Brain microvascular endothelial cell (primary cell): ENCODE measurements at places on chromosomes 2 and 18.

DNA sequence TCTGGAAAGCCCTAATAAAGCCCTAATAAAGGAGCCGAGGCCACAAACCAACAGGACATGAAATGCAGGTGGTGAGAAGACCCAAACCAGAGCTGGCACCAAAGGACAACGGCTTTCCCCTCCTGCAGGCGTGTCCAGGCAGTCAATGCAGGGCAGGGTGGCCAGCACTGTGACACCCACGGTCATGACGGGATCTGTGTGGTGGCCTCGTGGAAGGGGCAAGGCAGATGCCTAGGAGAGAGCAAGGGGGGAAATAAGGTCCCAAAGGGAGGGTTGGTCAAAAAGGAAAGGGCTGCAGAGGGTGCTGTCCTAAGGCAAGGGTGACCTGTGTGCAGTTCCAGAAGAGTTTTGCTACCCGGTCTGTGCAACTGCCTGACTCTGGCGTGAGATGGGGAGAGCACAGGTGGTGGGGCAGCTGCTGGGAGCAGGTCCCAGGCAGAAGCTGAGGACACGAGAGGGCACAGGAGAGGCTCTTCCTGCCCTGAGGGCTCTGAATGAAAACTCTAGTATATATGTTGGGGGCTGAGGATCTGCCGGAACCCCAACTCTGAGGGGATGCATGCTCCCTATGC lies 156.7 kb downstream of the TPO start:
- no peak for DNase-seq

GRCh38 chr2:37330681-37331080 lies 6.0 kb upstream of the PRKD3 start:
- DNase-seq = no peak

GRCh38 chr18:57258131-57258777 lies 94.1 kb upstream of the ST8SIA3 start:
- no peak for DNase-seq

DNA sequence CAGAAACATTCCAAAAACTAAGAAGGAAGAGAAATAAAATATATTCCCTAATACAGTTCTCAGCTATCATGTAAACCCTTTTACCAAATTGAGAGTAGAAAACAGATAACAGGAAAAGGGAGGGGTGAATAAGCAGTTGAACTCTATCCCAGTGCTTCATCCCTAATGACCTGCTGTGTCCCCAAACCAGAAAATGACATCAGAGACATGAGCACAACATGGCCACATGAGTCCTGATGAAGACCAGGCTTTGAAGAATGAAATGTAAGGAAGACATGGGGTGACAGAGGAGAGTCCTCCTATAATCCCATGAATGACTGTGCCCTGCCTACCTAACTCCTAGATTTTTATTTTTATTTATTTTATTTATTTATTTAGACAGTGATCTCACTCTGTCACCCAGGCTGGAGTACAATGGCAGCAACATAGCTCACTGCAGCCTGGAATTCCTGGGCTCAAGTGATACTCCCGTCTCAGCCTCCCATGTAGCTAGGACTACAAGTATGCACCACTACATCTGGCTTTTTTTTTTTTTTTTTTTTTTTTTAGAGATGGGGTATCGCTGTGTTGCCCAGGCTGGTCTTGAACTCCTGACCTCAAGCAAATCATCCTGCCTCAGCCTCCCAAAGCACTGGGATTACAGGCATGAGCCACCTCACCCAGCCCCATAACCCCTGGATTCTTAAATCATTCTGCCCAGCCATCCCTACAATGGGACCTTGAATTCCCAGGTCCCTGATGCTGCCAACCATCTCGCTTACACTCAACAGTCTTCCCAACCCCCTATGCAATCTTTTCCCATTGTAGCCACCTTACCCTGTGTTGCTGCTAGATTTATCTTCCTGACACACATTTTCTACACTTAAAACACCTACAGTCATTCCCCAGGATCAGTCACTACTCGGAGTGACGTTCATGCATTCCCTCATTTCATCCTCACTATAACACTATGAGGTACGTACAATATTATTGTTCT lies 64.5 kb downstream of the ANKRD44 start:
- no peak for DNase-seq

DNA sequence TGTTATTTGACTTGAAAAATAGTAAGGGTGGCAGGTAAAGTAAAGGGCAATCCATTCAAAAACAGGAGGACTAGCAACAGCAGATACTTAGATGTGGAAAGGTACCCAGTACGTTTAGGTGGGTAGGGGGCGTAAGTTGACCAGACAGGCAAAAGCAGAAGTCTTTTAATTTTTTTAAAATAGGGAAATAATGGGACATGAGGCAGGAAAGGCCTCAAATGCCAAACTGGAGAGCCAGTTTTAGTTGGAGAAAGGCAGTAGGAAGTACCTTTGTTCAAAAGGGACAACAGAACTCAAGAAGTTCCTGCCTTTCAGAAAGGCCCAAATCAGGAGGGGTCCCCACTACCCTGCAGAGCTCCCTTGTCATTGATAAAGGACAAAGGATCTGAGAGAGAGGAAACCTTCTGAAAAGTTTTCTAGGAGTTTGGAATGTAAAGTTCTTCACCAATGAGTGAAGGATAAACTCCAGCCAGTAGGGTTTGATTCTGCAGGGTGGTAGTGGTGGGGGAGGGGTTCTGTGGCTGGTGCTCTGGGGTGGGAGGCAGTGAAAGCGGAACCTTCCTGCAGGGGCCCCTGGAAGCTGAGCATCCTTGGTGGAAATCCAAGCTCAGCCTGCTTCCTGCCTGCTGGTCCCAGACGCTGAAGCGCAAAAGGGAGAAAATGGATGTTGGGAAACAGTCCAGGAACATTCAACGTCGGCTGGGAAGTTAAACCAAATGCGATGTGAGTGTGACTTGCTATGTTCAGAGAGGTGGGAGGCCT lies 40.1 kb downstream of the TMEM17 start:
- no peak for DNase-seq

DNA sequence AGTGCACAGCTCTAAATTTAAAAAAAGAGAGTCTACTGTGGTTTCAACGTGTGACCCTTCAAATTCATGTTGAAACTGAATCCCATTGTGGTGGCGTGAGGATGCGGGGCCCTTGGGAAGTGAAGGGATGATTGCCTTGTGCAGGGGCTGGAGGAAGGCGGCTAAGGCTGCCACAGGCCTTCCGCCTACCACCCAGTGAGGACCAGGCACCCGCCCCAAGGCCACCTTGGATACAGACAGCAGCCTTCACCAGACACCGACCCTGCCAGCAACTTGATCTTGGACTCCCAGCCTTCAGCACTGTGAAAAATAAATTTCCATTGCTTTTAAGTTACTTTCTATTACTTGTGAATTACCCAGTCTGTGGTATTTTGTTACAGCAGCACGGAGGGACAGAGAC lies 103.4 kb upstream of the TMEM18 start:
- DNase-seq = no peak

- DNase-seq = no peak
These were observed 3.0 kb downstream of the LYG1 start for GRCh38 chr2:99297994-99298393.

DNA sequence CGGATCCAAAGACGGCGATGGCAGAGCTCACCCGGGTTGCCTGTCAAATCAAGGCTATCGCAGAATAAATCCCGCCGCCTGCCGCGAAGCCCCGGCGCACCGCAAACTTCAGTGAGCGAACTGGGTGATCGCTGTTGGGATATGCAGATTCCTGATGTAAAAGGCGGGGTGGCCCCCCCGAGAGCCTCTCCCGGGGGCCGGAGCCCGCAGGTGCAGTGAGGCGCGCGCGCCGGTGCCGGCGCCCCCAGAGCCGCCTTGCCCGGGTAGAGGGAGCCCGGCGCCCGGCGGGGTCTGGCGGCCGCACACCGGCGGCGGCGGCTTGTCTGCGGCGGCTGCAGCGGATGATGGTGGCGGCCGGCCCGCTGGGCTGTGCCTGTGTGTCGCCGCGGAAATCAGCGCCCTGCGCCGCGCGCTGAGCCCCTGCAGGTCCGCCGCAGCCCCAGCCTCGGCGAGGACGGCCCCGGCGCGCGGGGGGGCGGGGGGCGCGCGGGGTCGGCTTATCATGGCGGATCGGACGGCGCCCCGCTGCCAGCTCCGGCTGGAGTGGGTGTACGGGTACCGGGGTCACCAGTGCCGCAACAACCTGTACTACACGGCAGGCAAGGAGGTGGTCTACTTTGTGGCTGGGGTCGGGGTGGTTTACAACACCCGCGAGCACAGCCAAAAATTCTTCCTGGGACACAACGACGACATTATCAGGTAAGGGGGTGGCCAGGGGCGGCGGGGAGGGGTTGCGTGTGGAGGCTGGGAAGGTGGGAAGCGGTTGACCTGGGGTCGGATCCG lies 1.3 kb downstream of the EML6 start:
- no peak for DNase-seq

GRCh38 chr2:13698847-13699246 lies 933.7 kb upstream of the LRATD1 start:
- DNase-seq = no peak

DNA sequence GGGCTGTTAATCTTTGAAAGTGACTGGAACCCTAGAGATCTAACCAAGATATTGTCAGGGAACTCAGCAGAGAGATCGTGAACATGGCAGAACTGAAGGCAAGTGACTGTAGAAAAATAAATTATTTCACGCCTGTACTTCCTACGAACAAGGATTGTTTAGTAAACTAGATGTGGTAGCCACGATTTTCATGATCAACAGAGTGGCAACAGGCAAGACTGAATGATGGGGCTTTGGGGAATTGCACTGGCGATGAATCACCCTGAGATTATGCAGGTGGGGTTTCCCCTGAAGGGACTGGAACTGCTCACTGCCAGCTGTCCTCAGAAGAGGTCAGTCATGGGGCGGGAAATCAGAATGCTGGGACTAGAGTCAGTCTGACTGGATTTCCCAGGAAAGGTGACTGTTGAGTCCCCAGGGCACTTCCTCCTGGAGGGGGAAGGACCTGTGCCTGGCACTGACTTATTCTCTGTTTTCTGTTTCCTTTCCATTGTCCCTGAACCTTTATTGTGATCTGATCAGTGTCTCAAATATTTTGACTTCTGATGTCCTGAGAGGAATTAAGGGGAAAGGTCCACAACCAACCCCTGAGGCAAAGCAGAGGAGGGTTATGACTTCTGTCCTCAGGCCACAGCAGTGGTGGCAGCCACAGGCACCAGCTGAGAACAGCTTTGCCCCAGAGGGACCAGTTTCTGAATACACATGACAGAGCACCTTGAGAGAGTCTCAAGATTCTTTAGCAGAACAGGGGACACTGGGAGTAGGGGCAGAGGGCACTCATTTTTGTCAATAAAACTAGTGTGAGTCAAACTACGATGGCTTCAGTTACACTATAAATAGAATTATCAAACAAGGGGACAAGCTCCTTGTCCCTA lies 70.0 kb downstream of the NAB1 start:
- DNase-seq = peak; percentile 66

DNA sequence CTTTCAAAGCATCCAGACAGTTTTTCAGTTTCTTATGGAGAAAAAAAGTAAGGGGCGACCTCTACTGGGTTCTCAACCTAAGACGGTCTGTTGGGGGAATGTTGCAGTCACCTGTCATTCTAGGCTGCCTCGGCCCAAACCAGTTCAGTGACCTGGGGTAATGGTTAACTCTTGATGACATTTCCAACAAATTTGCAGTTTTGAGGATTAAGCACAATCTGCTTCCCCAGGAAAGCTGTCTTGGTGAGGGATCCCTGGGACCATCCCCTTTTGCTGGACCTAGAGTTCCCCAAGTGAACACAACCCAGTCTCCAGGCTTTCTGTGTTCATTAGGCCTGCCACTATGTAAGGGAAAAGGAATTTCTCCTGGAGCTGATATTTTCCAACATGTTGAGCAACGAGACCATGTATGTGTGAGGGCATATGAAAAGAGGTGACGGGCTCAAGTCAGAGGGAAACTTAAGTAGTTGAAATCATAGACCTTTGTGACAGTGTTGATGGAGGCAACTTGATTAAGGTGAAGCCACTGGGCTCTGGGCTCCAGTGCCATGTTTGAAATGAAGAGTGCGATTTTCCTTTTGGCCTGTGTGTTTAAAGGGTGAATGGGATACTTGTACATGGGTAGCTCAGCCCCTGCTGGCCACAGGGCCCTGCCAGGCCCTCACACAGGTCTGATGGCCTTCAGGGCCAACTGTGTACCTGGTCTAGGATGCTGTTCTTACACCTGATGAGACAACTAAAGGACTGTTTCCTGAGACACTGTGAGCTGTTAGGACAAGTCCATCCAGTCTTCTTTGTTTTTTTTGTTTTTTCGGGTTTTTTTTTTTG lies 27.0 kb downstream of the FOSL2 start:
- no peak for DNase-seq

DNA sequence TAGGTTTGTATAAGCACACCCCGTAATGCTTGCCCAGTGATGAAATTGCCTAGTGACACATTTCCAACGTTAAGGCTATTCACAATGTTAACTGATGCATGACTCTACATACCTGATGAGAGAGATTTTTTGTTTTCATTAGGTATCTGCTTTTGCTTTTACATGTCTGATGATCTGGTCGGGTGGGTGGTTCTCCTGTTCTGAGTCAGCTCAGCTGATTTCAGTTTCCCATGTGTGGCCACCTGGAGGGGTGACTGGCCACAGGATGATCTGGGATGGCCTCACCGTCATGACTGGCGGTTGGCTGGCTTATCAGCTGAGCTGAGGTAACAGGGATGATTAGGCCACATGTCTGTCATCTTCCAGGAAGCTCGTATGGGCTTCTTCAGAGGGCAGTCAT lies 33.8 kb upstream of the ACYP2 start:
- DNase-seq = peak; percentile 53

DNA sequence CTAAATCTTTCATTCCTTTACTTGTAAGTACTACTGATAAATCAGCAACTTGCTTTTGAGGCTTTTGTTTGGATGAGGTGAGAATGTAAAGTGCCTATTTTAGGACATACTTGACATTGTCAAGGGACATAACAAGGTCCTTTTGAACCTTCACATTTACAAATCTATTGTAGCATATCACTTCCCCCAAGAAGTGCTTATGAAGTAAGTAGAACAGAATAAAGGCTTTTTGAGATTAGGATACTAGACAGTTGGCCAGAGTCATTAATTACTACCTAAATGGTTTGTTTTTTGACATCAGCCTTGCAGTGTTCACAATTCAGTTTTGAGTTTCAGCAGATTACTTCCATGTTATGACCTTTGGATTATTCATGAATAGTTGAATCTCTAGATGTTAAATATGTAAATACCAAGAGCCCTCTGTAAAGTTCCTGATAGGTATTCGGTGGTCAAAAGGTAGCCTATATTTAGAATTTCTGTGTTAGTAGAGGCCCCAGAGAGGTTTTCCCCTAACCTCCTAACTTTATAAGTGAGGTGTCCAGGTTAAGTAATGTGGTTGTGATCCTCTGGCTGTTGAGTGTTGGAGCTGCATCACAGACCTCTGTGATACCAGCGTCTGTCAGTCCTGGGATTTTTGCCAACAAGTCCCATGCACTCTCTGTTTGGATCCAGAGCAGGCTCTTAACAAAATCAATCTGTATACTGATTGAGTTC lies 67.2 kb downstream of the LCLAT1 start:
- peak; percentile 75 for DNase-seq

DNA sequence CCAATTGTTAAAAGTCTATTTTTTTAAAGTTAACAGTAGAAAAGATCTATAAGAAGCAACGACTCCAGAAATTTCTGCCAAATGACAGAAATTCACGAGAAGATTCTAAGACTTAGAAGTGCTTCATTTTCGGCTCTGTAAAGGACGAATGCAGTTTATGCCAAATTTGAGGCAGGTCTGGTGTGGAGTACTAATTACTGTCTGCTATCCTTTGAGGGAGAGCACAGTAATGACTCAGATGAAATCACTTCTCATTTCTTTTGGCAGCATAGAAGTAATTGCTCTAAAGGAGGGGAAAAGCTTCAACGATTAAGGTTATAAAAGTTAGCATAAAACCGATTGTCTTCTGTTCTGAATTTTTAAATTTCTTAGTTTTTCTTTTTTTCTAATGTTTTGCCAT lies 11.4 kb downstream of the G6PC2 start:
- no peak for DNase-seq

- no peak for DNase-seq
These were observed 57.4 kb upstream of the LRRTM1 start for GRCh38 chr2:80361904-80362303.

GRCh38 chr2:86147793-86148192 lies 41.8 kb downstream of the PTCD3 start:
- DNase-seq = no peak
